ENCODE measurements at places on chromosomes 12 and 14.

GRCh38 chr14:38958589-38958988 lies 144.4 kb downstream of the SEC23A start:
- DNase-seq: no peak

- no peak for DNase-seq
These were observed 125.9 kb upstream of the MAP1LC3B2 start for GRCh38 chr12:116433249-116433648.

DNA sequence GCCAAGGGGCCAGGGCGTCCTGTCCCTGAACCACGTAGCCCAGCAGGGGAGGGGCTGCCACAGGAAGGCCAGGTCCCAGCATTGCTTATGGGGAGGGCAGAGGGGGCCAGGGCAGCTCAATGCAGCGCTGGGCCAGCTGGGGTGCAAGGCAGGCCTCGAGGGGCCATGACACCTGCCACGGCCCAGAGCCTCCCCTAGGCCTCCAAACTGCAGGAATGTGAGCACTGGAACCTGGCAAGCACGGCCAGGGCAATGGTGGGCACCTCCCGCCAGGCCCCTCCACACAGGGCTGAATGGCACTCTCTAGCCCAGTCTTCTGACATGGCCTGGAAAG lies 32.5 kb upstream of the GPR132 start:
- DNase-seq: no peak

- DNase-seq: no peak
These were observed 86.2 kb downstream of the RIN3 start for GRCh38 chr14:92599811-92600210.

GRCh38 chr14:19771895-19772430 lies 1.3 kb upstream of the OR4M1 start:
- no peak for DNase-seq

GRCh38 chr14:91886961-91887360 lies 19.6 kb upstream of the TC2N start:
- no peak for DNase-seq

DNA sequence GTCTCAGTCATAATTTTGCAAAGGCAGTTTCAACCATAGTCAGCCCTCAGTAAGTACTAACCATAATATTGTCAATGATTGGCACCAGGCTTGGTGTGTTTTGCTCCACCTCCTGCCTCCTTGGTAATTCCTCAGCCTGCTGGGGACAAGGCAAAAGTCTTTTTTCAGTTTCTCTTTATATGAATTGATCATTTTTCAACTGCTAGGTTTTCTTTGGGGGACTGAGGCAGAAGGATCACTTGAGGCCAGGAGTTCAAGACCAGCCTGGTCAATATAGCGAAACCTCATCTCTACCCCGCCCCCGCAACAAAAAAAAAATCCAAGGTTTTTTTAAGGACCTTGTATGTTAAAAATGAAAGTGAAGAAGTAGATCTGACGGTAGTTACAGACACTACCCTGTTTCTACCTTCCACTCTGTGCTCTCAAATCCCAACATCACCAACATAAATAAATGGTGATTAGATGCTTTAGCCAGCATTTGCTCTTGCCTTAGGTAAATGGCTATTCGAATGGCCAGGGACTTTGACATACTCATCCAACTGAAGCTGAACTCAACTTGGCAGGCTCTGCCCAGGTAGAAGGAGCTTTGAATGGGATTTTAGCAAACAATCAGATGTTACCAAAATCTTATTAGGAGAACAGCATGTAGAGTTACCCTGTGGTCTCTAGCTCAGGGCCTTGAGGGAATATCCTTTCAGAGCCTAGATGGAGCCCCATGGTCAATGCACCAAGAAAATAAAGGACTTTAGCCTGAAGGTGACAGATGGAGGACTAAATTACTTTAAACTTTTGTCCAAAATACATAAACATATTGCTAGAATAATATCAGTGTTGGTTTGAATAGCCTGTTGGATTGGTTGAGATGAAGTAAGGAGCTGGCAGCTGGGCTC lies 126.9 kb upstream of the AMIGO2 start:
- no peak for DNase-seq

- DNase-seq: peak; percentile 32
These were observed 27.1 kb downstream of the TMEM229B start for GRCh38 chr14:67461341-67461985.

DNA sequence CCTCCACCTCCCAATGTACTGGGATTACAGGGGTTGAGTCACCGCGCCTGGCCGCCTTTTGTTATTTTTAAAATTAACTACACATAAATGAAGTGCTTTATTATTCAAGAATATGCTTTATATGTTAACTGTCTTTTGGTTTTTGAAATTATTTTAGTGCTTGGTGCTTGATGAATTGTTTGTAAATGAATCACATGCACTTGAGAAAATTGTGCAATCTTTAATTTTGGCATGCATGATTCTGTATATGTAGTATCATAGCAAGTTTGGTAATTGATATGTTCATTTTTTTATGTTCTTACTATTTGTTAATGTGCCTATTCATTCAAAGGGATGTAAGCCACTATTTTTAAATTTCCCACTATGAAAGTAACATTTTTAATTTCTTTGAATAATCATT lies 440.9 kb downstream of the NAV3 start:
- peak; percentile 37 for DNase-seq

GRCh38 chr12:122517877-122518276 lies 8.9 kb downstream of the RSRC2 start:
- DNase-seq: peak; percentile 99
